NCI-H2081 (cell line): ENCODE measurements at places on chromosomes 12 and 14.

DNA sequence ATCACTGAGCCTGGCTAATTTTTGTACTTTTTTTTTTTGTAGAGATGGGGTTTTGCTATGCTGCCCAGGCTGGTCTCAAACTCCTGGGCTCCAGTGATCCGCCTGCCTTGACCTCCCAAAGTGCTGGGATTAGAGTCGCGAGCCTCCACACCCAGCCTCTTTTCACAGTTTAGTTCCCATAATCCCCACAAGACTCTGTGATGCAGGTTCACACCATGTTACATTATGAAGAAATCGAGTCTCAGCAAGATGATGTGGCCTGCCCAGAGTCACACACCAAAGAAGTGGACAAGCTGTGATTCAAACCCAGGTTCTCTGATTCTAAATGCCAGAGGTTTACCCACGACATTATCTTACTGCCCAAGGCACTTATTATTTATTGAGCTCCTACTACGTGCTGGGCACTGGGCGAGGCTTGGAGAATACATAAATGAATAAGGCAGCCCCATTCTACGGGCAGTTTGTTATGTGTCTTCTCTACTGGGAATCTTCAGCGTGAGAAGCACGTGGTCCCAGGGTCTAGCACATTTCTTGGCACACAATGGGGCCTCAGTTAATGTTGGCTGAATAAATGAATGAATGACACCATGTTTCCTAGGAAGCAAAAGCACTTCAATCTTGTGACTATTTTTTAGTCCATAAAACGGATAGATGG lies 23.5 kb upstream of the OASL start:
- DNase-seq: no peak

- no peak for DNase-seq
Measured at GRCh38 chr14:103949131-103949790, 6.9 kb upstream of the RD3L start.

DNA sequence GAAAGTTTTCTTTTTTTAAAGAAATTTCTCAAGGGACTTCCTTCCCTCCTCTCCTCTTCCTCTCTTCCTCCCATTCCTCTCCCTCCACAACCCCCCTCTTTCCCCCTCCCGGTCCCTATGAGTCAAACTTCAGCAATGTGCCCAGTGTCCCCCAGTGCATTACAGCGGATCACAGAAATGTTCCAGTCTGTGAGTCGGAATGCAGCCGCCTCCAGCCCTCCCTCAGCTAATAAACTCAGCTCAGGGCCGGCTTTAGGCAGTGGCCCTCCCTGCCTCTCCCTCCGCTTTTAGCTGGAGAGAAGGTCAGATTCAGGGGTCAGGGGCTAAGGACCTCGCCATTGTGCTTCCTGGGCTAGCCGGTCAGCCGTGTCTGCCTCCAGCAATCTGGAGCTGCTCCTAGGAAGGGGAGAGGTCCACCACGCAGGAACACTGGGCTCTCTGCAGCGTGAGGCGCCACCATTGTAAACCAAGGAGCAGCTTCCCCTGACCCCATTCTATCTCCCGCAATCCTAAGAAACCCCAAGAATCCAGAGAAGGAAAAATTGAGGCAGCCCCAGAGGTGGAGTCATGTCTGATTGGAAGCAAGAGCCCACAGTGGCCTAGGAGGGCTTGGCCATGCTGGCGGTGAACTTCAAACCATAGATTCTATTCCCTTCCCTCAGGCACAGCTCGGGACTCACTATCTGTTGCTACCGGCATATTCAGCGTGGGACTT lies 1.1 kb upstream of the HDAC7 start:
- no peak for DNase-seq

DNA sequence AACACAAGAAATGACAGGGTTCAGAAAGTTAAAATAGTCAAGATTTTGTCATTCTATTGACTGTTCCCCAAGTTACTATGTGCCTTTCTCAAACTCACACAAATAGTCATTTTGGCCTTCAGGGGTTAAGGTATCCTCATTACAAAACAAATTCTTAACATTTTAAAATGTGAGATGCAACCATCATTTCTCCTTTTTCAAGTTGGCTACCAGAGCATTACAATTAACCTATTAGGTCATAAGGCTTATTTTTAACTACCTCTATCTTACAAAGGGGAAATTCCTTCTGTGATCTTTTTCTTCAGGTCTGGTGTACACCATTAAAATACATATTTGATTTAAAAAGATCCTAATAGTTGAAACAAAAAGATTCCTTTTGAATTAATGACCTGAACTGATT lies 61.2 kb downstream of the SLC38A1 start:
- no peak for DNase-seq

- DNase-seq: no peak
Measured at GRCh38 chr14:70898111-70898745, 9.0 kb upstream of the PCNX1 start.
